ENCODE measurements at places on chromosomes 6 and 20.
A peak's percentile ranks its signal among the peaks of the same experiment; 100 is the strongest.

GRCh38 chr20:25203089-25203488 lies 7.6 kb downstream of the ENTPD6 start:
- DNase-seq, result no peak

DNA sequence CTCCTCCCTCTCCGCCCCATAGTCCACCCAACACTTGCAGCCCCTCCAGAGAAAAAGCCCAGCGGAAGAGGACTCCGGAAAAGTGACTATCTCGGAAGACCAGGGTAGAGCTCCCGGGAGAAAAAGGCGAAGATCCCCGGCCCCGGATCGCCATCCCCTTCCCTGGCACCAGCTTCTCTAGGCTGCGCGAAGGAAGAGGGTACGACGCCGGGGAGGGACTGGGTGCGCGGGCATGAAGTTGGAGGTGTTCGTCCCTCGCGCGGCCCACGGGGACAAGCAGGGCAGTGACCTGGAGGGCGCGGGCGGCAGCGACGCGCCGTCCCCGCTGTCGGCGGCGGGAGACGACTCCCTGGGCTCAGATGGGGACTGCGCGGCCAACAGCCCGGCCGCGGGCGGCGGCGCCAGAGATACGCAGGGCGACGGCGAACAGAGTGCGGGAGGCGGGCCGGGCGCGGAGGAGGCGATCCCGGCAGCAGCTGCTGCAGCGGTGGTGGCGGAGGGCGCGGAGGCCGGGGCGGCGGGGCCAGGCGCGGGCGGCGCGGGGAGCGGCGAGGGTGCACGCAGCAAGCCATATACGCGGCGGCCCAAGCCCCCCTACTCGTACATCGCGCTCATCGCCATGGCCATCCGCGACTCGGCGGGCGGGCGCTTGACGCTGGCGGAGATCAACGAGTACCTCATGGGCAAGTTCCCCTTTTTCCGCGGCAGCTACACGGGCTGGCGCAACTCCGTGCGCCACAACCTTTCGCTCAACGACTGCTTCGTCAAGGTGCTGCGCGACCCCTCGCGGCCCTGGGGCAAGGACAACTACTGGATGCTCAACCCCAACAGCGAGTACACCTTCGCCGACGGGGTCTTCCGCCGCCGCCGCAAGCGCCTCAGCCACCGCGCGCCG lies 822 bp downstream of the FOXQ1 start:
- no peak for DNase-seq

- peak; percentile 79 for DNase-seq
Measured at GRCh38 chr20:4064144-4064909, 49.0 kb upstream of the RNF24 start.

DNA sequence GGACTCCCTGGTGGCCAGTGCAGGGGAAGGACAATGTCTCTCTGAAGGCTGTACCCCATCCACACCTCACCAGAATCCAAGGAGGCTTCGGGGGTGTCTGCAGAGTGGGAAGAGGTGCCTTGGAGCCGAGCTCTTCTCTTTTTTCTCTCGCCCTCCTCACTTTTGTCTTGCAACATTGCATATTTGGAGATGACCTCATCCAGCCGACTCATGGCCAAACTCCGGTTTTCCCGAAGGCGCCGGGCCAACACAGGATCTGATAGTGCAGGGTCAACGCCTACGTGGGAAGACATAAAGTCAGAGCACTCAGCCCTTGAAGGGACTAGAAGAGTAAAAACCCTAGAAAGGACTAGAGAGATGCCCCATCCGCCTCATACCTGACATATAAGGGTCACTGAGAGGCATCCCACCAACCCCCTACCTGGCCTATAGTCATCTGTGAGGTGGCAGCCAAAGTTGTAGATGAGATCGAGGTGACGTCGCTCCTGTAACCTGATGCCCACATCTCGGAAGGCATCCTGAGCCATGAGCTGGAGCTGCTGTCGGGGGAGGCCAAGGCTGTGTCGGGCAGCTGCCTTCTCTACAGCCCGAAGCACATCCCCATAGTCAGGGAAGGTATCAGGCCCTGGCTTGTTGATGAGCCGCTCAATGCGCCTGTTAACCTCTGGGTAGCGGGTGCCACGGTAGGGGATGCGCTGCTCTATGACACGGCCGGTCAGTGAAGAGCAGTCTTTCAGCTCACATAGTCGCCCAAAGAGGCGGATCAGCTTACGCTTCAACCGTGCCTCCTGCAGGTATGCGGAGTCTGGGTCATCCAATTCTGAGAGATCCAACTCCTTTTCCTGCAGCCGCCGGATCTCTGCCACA lies 3.0 kb upstream of the ZBTB22 start:
- no peak for DNase-seq

- DNase-seq, result no peak
Measured at GRCh38 chr20:41330343-41330720, 10.3 kb upstream of the LPIN3 start.

GRCh38 chr6:161268531-161269210 lies 5.2 kb downstream of the AGPAT4 start:
- DNase-seq, result no peak

DNA sequence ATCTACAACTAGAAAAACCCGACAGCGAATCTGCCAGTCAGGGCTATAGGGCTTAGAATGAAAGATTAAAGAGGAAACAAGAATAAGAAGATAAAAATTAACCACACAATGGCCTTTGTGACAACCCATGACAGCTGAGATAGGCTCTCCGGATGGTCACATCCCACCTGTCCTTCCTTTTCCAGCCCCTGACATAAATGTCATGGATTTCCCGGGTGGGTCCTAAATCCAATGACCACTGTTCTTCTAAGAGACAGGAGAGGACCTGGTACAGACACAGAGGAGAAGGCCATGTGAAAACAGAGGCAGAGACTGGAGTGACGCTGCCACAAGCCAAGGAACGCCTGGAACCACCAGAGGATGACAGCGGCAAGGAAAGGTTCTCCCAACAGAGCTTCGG lies 41.8 kb downstream of the ATXN1 start:
- no peak for DNase-seq

DNA sequence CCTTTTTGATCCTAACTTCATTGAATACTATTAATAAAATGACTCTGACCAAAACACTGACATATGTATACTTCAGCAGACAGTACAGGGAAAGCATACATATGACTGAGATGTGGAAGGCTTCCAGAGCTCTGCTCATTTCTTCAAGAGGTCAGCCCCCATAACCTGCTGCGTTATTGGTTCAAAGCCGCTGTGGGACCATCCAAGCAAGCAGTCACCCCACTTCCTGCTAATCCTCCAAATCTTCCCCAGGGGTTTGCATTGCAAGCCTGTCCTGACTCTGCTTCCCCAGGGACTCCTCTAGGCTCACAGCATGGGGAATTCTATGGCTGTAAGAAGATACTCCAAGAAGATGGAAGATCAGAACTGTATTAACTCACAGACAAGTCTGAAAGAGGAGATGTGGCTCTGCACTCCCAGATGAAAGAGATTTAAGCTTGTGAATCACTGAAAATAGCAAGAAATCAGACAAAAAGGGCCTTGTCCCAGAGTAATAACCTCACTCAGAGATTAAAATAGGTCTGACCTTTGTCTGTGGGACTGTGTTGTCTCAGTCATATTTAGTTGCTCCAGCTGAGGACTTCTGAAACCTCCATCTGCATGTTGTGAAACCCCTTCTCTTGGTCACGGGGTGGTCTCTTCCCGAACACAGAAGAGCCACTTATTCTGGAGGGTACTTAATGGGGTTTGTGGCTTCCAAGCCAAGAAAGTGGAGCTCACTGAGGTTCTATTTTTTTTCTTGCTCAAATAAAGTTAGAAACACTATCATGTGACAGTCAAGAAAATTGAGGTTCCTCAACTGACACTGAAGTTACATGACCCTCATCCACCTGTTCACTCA lies 101.5 kb upstream of the MARCKS start:
- DNase-seq, result no peak

GRCh38 chr6:159114569-159114968 lies 54.6 kb upstream of the FNDC1 start:
- DNase-seq, result no peak

GRCh38 chr6:141977782-141978181 lies 154.9 kb upstream of the GJE1 start:
- DNase-seq, result no peak

DNA sequence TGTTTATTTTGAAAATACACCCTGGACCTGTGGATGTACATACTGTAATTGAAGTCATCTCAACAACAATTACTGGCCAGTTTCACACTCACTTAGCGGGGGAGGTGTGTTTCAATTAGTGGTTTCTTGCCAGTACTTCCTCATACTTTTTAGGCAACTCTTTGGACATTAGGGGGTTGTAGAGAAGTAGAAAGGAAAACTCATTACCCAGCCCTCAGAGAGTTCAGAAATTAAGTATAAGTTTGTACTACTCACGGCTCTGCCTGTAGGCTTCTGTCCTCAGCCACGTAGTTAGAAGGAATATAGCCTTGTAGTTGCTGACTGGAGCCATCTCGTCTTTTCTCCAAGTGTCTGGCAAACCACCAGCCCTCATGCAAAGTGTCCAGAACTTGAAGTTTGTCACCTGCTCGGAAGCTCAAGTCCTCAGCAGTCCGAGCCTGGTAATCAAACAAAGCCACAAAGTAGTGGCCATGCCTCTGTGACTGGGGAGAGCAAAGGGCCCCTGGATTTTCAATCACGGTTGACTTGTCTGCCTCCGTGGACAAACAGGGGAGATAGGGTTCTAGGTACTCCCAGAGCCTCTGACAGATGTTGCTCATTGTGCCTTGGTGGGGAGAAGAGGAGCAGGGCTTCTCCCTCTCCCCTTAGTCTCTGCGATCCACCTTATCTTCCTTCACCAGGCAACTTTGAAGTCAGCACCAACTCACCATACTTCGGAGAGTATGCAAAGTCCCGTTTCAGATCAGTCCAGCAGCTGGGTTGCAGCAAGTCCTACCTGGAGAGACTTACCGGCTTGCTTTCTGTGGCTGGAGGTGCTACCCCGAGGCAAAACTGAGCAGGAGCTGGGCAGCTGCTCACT lies 749 bp downstream of the FRK start:
- no peak for DNase-seq

GRCh38 chr6:31740397-31741223 lies 805 bp downstream of the MSH5 start:
- no peak for DNase-seq
